ENCODE measurements at places on chromosomes 13 and 19.

GRCh38 chr13:31970231-31970930 is 61.2 kb upstream of the FRY start:
- no peak for DNase-seq

DNA sequence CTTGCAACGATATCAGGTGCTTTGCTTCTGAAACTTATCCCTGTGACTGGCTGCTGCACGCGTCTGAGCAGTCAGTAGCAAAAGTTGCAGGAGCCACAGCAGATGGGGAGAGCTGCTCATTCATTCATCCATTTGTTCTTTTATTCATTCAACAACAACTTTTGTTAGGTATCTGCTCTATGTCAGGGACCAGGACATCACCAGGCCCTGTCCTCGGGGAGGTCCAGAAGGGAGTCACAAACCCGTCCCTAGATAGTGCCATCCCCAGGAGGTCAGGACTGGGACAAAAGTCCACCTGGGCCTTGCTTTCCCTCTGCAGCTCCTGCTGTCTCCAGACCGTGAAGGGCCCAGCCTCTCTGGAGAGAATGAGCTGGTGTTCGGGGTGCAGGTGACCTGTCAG is 2.6 kb downstream of the ARHGAP33 start:
- no peak for DNase-seq

DNA sequence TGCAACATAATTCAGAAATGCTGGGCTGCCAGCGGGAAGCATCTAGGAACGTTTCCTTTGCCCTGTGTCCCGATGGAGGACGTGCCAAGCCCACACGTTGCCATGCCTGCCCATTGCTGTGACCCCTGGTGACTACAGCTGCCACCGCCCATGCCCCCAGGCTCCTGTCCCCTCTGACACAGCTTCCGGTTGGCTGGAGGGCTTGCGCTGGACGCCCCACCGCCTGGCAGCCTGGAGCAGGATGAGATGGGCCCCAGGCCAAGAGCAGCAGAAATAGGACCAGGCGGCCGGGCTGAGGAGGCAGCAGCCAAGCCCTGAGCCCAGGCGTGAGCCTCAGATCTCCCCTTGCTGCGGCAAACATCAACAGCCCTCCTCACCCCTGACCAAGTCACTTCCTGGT is 125.9 kb downstream of the COL4A2 start:
- DNase-seq, result no peak

- DNase-seq, result no peak
Measured at GRCh38 chr19:8663920-8664670, 33.7 kb downstream of the NFILZ start.

DNA sequence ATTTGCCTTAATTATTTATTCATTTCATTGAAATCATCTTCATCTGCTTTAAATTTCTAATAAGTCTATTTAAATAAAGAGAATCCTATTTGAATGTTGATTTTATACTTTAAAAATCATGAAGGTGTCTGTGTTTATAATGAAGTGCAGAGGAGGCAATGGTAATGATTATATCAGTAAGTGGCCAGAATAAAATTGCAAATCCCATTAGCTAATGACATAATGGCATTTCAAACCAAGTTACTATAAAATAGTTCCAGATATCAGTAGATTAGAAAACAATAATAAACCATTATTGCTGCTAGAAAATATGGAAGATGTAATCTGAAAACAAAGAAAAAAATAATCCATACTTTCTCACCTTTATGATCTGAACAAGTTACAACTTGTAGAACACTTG is 647.8 kb upstream of the KLHL1 start:
- no peak for DNase-seq

DNA sequence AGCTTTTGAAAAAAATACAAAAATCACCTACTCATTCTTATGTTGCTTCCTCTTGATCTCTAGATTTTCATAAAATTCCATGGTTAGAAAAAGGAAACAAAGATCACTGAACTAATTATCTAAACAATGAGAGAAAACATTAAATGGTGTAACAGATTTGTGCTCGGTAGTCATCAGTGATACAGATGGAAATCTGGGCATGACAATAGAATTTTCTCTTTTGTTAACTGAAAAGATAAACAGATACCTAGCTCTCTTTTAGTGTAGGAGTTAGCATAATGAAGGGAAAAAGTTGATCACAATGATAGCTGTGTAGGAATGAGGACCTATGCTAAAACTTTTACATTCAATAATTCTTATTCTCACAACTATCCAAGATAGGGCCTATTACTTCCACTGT is 103.7 kb downstream of the TBC1D4 start:
- no peak for DNase-seq

DNA sequence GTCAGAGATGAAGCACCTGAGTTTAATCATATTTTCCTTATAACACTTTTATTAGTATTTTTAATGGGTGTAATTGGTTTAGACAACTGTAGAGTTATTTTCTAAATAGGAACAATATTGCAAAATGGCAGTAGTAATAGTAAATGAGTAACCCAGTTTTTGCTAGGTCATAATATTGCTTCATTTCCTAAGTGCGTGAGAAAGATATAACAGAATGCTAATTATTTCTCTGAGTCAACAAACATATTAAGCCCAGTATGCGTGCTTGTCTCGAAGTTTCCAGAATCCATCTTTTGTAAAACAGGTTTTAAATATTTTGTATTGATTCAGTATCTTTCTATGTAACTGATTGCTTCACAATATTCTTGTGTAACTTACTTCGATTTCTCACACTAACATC is 315.3 kb downstream of the MYO16 start:
- no peak for DNase-seq
